ENCODE measurements at places on chromosomes 4 and X.

DNA sequence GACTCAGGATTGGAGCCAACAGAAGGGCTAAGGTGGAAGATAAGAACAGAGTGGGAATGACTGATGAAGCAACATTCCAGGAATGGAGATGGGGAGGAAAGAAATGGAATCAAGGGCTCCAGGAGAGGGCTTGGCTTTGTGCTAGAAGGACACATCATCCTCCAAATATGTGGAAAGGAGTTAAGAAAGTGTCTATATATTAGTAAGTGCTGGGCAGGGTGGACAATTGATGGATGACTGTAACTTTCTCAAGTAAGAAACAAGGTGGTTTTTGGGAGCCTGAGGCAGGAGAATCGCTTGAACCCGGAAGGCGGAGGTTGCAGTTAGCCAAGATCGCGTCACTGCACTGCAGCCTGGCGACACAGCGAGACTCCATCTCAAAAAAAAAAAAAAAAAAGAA is 71.6 kb upstream of the NFKB1 start:
- no peak for DNase-seq

GRCh38 chrX:52556741-52557140 is 39.9 kb upstream of the XAGE1B start:
- DNase-seq: no peak

DNA sequence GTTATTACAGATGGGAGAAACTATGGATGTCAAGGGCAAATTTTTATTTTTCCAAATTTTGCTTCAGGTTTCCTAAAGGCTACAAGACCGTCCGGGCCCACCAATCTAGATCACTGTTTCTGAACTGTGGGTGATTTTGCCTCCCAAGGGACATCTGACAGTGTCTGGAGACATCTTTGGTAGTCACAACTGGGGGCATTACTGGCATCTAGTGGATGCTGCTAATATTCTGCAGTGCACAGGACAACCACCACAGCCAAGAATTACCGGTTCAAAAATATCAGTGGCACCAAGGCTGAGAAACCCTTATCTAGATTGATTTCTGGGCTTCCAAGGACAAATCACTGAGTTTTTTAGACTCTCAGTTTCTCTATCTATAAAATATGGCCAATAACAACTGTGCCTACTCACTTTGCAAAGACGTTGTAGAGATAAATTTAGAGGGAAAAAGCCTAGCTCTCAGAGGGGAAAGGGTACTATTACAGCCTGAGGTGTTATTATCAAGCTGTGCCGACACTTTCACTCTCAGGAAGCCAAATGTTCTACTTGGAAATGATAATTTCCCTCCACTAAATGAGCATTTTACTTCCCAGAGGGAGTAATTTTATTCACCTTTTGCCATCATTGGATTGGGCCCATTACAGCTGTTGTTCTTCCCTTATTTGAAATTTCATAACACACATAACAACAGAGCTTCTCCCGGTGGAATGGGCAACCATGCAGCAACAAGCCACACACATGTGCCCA is 442.1 kb downstream of the CENPC start:
- DNase-seq: no peak

DNA sequence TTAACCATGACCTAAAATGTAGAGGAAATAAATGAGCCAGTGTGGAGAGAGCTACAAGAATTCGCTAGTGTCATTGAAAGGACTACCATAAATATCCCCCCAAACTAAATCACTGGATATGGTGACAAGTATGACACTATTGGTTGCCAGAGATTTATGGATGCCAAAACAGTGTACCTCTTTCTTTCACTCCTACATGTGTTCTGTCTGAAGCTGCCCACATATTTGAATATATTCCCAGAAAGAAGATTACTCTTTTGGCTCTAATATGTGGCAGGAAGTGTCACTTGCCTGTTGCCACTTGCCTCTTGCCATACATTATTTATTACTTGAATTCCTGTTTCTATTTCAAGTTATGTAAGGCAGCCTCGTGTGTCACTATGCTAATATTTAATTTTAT is 1573.6 kb downstream of the TECRL start:
- no peak for DNase-seq

- DNase-seq: no peak
These were observed 32.2 kb upstream of the TXLNG start for GRCh38 chrX:16754019-16754418.

DNA sequence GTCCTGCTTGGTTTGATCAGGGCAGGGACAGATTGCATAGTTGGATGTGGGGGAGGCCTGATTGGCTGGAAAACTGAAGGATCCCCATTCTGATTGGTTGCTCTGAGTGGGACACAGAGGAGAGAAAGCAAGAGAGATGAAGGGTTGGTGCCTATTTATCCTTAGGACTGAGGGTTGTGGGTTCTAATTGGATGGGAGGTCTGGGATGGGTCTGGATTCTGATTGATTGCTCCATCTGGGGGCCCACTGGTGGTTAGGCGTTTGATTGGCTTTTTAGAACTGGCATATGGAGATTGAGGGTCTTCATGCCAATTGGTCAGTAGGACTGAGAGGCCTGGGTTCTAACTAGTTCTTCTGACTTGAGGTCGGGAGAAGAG is 644 bp upstream of the EBP start:
- DNase-seq: no peak

DNA sequence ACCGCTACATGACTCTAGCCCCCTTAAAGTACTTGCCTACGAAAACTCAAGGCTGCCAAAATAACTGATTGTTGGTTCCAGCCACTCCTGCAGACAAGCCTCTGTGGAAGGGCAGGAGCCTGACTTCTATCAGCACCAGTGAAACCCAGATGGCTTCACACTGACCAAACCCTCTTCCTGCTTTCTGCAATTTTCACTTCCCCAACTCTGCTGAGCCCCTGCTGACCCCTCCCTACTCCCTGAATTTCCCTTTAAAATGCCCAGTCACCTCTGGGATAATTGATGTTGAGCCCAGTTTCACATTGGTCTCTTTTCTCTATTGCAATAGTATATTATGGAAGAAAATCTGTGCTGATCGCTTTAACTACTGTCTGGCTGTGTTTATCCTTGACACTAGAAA is 61.6 kb upstream of the STS start:
- no peak for DNase-seq

GRCh38 chr4:79175716-79176115 is 150.1 kb downstream of the NAA11 start:
- DNase-seq: no peak

DNA sequence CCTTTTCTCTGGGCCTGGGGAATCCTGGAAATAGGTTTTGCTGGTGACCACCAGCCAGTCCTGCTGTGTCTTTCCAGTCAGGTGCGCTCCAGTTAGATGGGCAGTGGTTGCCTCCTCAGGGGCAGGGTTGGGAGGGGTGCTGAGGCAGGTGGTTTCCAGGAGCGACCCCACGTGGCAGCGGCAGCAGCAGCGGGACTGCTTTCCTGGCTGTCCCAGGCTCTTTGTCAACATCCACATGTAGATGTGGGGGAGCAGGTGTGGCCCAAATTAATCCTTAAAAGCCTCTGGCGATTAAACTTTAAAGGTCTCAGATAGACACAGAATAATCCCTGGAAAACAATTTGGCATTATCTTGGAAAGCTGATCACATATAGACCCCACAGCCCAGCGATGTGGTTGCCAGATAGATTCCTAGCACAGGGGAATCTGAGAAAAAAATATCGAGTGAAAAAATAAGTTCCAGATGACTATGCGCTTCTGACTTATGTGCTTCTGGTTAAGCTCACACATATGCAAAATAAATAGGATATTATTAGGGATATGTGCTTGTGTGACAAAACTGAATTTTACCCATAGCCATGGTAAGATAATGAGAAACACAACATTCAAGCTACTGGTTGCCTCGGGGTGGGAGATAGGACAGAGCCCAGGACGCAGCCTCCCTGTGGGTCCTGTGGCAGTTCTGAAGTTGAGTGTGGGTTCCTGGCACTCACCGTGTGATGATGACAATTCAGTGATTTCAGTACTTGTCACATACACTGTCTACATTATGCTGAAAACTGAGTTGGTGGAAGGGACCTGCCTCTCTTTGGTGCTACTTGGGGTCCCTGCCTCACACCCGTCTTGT is 336.4 kb downstream of the ARHGAP10 start:
- no peak for DNase-seq

All from activated B cell treated with CpG ODN at 0.5 μM for 24 hours (primary cell).